Hepatocyte (in vitro differentiated cells): ENCODE measurements at places on chromosomes 7 and 10.

- H3K27ac ChIP-seq = no peak overlapping the region
- no peaks in the 10 kb centered on the region for H3K27me3 ChIP-seq
- DNase-seq = no peak
- H3K36me3 ChIP-seq = no peaks in the 10 kb centered on the region
Measured at GRCh38 chr7:78649976-78650375, 803.5 kb downstream of the MAGI2 start.

DNA sequence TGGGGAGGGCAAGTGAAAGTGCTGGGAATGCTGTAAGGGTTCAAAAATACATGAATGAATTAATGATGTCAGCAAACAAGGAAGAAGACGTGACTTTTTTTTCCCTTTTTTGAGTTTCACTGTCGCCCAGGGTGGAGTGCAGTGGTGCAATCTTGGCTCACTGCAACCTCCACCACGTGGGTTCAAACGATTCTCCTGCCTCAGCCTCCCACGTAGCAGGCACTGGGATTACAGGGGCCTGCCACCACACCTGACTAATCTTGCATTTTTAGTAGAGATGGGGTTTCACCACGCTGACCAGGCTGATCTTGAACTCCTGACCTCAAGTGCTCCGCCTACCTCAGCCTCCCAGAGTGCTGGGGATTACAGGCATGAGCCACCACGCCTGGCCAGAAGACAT, 30.0 kb downstream of the DENND10 start:
- H3K27me3 ChIP-seq = no peaks in the 10 kb centered on the region
- DNase-seq = no peak
- no peak overlapping the region for H3K4me3 ChIP-seq
- no peak overlapping the region for H3K27ac ChIP-seq
- H3K4me1 ChIP-seq = no peaks in the 10 kb centered on the region
- peaks cover 8% of the 10 kb centered on the region for H3K36me3 ChIP-seq

DNA sequence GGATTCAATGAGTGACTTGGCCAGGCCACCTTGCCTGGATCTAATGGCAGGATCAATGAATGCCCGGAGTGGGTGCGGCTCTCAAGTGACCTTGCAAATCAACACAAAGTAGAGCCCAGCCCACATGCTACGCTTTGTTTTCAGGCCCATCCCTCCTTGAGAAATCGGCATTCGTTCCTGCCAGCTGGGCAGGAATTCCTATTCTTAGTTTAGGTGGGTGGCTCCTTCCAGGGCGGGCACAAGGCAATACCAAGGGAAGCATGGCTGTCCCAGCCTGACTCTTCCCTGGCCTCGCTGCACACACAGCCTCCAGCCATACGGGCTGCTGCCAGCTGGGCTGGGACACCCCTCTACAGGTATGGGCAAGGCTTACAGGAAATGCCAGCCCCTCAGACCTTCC, 119.3 kb downstream of the SH3PXD2A start:
- no peak overlapping the region for H3K4me3 ChIP-seq
- DNase-seq = no peak
- no peaks in the 10 kb centered on the region for H3K36me3 ChIP-seq
- no peaks in the 10 kb centered on the region for H3K27me3 ChIP-seq

- H3K4me1 ChIP-seq = peaks cover 15% of the 10 kb centered on the region
- no peaks in the 10 kb centered on the region for H3K27me3 ChIP-seq
- DNase-seq = no peak
- no peaks in the 10 kb centered on the region for H3K36me3 ChIP-seq
- H3K27ac ChIP-seq = no peak overlapping the region
Measured at GRCh38 chr7:151920488-151920887, 35.8 kb upstream of the GALNTL5 start.

DNA sequence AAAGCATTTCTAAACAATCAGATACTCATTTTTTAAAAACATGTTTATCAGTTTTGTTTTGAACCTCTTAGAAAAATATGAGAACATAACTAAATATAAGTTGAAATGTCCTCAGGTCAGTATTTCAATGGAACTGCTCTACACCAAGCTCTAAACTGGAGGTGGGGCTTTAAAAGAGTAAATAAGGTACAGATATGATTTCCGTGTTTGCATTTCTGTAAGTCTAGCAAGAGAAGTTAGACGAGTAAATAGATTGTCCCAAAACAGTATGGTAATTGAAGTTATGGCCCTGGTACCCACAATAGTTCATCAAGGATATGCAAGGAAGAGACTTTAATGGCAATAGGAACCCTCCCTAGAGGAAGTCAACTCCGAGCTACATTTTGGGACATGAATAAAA, 115.1 kb upstream of the AKR1E2 start:
- no peak overlapping the region for H3K27ac ChIP-seq
- no peaks in the 10 kb centered on the region for H3K27me3 ChIP-seq
- no peaks in the 10 kb centered on the region for H3K36me3 ChIP-seq
- H3K4me3 ChIP-seq = no peak overlapping the region
